ENCODE measurements at places on chromosomes 2 and 18.

DNA sequence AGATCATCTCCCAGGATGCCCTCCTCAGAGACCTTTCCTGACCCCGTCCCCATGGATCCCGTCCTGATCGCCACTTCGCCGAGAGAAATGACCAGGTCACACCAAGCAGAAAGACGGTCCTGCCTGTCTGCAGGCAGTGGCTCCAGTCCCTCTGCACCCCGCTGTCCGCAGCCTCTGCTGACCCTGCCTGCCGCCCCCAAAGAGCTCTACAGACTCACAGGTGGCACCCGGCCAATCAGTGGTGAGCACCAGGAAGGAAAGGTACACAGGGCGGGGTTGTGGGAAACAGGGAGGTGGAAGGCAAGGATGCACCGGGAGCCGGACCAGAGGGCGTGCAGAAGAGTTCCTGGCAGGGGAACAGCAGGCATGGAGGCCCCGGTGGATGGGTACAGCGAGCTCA is 94.8 kb downstream of the NDUFA10 start:
- no peak for DNase-seq

DNA sequence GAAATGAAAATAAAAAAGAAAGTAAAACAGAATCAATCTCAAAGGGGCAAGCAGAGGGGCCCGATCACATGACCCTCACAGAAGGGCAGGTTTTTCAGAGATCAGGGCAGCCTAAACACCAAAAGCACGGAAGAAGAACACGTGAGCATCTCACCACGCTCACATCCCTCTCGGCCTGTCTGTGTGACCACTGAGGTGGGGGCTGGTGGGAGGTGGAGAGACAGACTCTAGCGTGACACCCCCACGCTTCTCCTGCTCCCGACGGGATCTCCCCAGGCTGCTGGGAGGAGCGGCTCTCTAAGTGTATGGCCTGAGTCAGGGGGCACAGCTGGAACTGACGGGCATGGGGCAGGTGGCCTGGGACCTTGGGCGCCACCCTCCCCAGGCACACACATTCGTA is 23.5 kb upstream of the MTERF4 start:
- DNase-seq: no peak

DNA sequence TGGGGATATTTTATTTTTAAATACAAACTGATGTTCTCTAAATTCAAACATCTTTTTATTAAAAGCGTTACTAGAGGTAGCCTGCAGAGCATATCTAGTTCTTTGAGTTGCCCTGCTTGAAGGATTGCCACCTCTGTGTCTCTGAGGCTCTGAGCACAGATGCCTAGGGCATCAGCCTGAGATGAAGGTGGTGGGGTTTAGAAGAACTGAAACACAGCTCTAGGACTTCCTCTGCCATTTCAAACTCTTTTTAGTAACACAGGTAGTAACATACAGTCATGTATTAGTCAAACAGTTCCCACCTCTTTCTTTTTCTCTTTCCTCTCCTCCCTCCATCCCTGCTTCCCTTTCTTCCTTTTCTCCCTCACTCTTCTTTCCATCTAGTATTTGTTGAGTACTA is 57.6 kb downstream of the TTC21B start:
- no peak for DNase-seq

DNA sequence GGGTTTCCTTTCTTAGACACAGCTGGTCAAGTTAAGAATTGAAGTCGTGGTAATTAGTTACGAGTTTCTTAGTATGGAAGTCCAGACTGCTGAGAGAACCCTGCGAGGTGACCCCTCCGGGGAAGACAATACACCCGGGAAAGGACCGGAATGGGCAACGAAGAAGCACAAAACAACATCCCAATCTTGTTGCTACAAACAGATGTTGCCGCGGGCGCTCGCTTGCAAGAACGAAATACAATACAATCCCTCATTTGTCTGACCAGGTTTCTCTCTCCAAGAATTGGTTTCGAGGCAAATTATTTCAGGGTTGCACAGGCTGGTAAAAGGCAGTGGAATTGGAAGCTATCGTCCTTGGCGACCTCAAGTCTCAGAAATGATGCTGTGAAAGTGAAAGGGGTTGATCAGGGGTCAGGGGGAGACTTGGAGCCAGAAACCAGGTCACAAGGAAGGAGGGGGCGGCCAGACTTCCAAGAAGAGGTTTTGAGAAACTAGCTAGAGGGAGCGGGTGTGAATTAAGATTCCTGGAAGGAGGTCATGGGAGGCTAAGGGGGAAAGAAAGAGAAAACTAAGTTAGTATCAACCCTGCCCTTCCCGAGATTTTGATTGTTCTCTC is 401.9 kb downstream of the HRH4 start:
- no peak for DNase-seq

GRCh38 chr2:65388051-65388531 is 44.3 kb downstream of the SPRED2 start:
- peak; percentile 81 for DNase-seq

DNA sequence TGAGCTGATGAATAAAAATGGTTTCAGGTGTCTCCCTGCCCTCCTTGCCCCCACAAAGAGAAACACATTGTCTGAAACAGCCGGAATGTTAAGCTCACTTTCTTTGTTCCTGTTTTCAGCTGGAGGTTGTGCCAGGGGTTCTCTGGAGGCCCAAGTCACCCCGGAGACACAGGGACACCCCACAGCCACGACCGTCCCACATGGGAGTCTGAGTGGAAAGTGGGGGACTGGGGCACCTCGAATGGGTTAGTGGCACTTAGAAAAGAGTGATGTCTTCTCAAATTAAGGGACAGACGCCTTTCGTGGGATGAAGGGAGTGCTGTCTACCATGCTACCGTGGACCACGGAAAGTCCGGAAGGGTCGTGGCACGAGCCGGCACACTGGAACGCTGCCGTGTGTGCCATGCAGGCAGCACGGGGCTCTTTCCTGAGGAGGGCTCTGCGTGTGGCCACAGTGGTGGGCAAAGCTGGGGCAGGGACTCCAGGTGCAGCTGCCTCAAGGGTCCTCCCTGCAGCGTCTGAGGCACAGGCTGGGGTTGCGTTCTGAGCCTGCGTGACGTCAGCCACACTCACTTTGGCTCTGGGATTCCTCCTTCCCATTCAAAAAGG is 39.4 kb upstream of the CTDP1 start:
- no peak for DNase-seq

- no peak for DNase-seq
Measured at GRCh38 chr2:198100346-198100745, 296.0 kb downstream of the PLCL1 start.
